ENCODE measurements at places on chromosomes 16 and 17.

DNA sequence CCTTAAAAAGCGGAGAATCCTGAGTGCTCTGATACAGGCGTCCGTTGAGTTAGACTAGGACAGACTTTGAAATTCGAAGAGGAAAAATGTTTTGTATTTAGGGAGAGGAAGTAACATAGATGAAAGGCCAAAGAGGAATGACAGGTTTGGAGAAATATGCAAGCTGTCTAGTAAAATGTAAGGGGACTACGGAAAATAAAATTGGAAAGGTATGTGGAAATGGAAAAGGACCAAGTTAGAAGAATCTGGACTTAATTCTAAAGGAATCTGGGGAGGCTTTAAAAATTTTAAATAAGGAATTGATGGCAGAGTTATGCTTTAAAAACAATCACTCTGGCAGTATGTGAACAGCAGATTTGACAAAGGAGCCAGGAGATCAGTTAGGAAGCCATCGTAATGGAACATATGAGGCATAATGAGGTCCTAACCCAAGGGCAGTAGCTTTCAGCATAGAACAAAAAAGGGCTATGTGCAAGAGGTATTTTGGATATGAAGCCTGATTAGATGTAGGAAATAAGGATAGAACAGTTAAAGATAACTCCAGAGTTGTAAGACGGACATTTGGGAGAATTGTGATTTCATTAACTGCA, 38.3 kb downstream of the CYB561 start:
- DNase-seq, result no peak

DNA sequence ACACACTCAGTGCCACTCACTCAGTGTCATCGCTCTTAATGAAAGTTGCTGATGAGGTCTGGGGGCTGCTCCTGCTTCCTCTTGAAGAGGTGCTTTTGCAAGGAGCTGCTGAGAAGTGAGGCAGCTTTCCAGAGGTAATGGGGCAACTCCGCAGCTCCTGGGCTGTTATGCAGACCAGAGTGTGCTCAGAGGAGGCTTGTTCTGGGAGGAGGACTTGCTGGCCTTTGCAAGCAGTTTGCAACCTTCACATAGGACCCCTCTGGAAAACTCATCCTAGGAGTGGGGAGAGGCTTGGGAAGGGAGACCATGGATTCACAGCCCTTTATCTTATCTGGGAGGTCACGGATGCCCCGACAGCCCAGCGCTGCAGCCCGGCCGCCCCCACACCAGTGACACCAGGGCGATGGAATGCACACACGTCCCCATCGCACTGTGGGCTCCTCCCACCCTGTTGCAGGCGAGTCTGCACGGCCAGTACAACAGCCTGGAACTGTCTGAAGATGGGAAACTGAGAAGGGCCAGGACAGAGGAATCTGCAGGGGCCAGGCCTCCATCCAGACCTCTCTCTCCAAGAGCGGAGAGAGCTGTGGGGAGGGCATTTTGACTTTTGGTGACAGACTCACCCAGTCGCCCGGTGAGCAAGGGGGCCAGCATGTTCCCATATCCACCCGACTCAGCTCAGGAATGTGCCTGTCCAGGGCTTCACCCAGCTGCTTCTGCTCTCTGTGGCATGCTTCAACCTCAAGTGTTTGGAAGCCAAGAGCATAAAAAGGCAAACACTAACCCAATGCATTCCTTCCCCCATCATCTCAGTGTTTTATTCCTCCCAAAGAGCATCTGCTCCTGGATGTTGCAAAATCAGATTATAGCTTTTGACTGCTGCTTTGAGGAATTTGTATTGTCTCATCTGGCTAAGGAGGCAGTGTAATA, 78.6 kb upstream of the ZNF469 start:
- no peak for DNase-seq

- no peak for DNase-seq
These were observed 5.6 kb downstream of the KCTD13 start for GRCh38 chr16:29920288-29921033.

GRCh38 chr17:7781429-7781828, 52.6 kb upstream of the KDM6B start:
- DNase-seq, result no peak

DNA sequence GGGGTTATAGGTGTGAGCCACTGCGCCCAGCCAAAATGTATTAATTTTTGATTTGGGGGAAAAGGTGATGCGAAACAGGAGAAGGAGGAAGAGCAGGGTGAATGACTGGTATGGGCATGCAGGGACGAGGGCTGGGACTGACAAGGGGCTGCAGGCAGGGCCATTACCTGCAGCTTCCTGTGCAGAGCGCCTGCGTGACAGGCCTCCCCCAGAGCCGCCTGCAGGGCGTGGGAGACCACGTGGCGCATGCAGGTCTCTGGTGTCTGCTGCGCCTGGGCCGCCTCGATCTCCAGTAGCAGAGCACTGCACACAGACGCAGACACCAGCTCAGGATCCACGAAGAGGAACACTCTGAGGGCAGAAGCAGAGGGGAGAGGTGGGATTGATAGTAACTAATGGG, 32.4 kb downstream of the PIK3R6 start:
- no peak for DNase-seq

DNA sequence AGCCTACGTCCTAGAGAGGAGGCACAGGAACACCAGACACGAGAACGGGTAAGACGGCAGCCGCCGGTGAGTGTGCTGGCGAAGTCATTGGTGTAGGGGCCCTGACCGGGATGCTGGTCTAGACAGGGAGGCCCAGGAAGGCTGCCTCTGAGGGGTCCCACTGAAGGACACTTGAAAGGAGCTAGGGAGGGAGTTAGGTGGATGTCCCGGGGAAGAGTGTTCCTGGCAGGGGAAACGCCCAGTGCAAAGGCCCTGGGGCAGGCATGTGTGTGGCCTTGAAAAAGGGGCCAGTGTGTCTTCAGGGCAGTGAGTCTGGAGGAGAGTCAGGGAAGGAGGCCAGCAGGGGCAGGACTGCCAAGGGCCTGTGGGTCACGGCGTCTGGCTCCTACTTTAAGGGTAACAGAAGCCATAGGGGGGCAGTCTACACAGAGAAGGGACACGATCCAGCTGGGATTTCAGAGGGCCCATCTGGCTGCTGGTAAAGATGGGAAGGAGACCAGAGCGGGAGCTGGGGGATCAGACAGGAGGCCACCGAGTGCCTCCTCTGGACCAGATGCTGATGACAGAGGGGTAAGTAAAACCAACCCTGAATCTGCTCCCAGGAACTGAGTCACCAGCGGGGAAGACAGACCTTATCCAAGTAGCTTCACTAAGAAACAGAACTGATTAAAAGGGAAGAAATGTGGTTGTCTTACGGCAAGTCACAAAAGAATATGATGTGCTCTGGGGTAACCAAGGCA, 115.9 kb downstream of the LITAF start:
- DNase-seq, result no peak

DNA sequence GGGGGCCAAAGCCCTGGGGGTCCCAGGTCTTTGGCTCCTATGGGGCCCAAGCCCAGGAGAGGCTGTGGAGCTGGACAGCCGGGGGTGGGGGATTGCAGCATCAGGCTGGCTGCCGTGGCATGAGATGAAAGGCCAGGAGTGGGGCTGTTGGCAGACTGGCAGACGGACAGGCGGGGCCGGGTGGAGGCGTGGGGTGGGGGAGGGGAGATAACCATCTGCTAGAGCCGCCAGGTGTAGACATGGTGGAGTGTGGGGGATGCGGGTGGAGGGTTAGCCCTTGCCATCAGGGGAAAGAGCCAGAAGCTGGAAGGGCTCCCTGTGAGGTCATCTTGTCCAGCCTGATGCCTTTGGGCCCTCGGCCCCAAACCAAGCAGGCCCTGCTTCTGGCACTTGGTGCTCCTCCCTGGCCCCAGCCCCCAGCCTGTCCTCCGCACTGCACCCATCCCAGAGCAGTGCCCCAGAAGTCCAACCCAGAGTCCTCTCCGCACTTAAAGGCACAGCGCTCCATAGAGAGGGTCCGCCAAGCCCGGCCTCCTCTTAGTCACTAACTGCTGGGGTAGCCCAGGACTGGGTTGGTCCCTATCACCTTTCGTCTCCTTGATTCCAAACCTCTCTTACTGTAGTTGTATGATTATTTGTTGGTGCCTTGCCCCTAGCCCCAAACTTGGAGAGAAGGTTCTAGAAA, 33.3 kb upstream of the DLX4 start:
- DNase-seq, result no peak

GRCh38 chr17:30805944-30806456, 18.5 kb downstream of the CRLF3 start:
- no peak for DNase-seq

GRCh38 chr17:63196772-63197335, 230.8 kb downstream of the TANC2 start:
- no peak for DNase-seq

- DNase-seq, result no peak
These were observed 1.3 kb downstream of the NETO2 start for GRCh38 chr16:47142486-47142820.

DNA sequence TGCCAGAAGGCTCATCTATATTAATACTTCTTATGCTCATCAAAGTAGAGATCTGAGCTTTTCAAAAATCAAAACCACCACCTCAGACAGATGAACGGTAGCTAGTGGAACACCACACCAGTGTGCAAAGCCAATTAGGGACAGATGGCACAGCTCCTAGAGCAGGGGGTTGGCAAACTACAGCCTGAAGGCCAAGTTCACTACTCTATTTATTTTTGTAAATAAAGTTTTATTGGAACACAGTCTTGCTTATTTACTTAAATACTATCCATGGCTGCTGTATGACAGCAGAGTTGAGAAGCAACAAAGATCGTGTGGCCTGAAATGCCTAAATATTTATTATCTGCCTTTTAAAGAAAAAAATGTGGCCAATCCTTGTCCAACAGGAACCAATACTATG, 56.8 kb downstream of the AMFR start:
- DNase-seq, result no peak

DNA sequence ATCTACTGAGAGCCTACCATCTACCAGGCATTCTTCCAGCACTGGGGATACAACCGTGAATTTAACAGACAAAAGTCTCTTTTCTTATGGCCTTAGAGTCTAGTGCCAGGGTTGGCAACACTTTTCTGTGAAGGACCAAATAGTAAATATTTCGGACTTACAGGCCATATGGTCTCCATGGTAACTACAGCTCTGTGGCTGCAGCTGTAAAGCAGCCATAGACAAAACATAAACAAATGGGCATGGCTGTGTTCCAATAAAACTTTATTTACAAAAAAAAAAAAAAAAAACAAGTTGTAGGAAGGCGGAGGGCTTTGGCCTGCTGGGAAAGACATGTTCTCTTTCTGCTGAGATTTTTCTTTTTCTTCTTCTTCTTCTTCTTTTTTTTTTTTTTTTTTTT, 98.7 kb downstream of the ABCC12 start:
- DNase-seq, result no peak

- DNase-seq, result no peak
These were observed 224.9 kb downstream of the PRKCA start for GRCh38 chr17:66527335-66527734.

DNA sequence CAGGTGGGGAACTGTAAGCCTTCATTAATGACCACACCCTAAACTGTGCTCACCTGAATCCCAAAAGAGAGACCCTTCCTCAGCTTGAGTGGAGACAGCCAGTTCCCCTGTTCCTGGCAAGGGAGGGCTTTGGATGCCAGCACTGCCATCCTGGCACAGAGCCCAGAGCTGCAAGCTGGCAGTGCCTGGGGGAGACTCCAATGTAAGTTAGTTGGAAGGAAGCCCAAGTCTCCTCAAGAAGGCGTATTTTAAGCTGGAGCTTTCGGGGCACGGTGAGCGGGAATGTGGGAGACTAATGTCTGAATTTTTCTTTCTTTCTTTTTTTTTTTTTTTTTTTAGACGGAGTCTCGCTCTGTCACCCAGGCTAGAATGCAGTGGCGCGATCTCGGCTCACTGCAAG, 4.7 kb downstream of the CDC42EP4 start:
- no peak for DNase-seq

- DNase-seq, result no peak
These were observed 6.2 kb downstream of the DNAJC7 start for GRCh38 chr17:42010898-42011516.

GRCh38 chr16:87127061-87127765, 190.0 kb downstream of the C16orf95 start:
- DNase-seq, result no peak

DNA sequence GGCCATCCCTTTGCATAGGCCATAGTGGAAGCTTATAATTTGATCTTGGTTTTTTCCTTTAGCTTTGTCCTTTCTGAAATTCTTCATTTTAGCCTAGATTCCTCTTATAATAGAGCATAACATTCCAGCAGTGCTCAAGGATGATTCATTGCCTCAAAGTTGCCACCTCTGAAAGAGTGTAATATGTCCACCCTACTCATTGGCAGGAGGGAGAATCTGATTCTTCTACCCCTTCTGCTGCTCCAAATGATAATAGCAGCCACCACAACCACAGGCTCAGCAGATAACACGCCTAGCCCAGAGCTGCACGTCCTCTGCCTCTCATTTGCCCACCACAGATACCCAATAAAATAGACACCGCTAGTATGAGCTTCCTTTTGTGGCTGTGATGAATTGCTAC, 337.4 kb upstream of the HSBP1 start:
- no peak for DNase-seq

- DNase-seq, result no peak
These were observed 87.3 kb downstream of the C16orf78 start for GRCh38 chr16:49460786-49461470.

- DNase-seq, result no peak
These were observed 56.4 kb upstream of the SLC25A19 start for GRCh38 chr17:75345514-75346167.

- DNase-seq, result no peak
These were observed 126.1 kb downstream of the VPS53 start for GRCh38 chr17:588519-588918.

DNA sequence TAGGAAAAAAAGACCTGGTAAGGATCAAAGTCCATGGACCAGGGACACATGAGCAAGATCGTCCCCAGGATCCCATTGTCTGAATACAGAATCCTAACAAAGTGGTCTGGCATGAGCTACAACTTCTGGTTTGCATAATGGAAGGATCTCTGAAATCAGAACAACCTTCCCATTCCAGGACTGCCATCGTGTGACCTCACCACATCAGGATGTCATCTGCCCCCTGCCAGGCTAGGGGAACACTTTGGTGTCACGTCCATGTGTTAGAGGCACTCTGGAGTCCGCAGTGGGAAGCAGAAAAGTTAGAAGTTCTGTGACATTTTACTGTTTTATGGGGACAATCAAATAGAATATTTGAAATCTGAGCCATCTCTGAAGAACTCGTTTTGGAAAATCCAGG, 160.7 kb downstream of the RGS9 start:
- DNase-seq, result no peak

DNA sequence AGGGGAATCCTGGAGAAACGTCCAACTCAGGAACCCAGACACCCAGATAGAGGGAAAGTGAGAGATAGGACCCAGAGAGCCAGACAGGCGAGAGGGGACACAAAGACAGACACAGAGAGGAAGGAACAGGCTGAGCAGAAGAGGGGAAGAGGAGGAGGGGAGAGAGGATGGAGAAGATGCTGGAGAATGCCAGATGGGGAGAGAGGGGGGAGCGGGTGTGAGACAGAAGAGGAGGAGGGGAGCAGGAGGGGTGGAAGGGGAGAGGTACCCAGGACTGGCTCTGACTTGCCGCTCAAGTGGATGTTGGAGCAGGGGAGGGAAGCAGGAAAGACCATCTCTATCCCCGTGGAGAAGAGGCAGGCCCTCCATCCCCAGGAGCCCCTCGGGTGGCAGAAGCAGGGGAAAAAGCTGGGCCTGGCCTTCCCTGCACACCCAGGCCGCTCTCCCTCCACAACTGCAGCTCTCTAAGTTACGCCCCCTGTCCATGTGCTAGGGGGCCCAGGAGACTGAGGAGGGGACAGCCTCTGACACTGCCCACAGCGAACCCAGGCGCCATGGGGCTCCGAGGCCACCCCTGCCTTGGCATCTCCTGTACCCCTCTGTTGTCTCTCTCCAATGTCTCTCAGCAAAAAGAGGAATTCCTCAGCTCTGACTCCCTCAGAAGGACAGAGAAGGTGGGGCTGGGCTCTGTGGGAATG, 4.8 kb downstream of the PPP1R9B start:
- no peak for DNase-seq

All from NCI-H1930 (cell line).